ENCODE measurements at places on chromosomes 11 and 22.

DNA sequence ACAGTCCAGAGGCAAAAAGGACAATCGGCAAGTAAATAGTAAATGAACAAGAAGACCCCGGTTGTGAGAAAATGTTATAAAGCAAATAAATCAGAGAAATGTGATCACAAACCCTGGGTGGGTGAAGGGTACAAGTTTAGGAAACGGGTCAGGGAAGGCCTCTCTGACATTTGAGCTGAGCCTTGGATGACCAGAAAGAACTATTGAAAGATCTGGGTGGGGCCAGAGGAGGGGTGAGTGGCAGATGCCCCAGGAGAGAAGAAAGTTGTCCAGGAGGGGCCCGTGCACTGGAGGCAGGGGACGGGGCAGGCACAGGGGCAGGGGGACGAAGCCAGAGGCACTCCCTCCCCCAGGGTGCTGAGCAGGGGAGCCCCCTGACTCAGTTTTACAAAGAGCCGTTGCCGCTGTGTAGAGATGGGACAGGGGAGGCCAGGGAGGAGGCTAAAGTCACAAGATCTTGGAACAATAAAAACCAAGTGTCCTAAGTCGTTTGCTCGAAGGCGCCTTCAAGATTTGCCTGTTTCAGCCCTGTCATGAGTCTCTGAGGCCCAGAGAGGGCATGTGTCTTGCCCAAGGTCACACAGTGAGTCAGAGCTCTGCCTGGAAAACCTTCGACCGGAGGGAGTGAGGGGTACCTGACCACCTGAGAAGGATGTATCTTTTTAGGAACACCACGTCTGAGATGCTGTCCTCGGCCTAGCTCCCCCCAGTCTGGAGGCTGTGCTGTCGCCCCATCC, 10.8 kb upstream of the PDGFB start:
- no peak for DNase-seq

GRCh38 chr11:113505541-113506375, 30.6 kb upstream of the DRD2 start:
- no peak for DNase-seq

DNA sequence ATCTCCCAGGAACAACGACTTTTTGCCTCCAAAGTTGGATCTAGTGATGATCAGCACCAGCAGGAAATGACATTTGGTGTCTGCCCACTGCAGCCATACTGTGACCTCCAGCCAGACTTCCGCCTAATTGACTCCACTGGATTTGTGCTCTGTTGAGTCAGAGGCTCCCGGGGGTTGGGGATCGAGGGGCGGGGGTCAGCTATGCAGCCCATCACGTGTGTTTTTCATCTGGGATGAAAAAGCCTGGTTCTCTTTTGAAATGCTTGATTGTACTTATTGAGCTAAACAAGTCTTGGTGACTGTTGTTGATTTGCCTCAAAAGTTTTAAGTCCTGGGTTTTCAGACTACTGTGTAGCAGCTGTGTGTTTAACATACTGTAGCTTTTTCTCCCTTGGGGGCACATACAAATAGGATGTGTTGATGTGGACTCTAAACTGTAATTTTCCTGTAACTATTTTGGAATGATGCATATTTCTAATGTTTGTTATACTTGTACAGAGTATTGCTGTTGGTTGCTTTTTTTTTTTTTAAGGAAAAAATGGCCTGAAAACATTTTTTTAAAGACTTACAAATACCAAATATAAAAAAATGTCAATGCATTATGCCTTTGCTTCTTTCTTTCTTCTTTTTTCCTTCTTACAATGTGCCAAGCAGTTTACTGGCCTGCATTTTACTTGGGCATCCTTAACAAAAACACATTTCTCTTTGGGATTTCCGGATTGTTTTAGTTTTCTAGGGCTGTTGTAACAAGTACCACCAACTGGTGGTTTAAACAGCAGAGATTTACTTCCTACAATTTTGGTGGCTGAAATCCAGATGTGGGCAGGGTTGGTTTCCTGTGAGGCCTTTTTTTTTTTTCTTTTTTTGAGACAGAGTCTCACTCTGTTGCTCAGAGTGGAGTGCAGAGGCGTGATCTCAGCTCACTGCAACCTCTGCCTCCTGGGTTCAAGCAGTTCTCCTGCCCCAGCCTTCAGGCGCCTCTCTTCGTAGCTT, 46.1 kb upstream of the OR4B1 start:
- no peak for DNase-seq

DNA sequence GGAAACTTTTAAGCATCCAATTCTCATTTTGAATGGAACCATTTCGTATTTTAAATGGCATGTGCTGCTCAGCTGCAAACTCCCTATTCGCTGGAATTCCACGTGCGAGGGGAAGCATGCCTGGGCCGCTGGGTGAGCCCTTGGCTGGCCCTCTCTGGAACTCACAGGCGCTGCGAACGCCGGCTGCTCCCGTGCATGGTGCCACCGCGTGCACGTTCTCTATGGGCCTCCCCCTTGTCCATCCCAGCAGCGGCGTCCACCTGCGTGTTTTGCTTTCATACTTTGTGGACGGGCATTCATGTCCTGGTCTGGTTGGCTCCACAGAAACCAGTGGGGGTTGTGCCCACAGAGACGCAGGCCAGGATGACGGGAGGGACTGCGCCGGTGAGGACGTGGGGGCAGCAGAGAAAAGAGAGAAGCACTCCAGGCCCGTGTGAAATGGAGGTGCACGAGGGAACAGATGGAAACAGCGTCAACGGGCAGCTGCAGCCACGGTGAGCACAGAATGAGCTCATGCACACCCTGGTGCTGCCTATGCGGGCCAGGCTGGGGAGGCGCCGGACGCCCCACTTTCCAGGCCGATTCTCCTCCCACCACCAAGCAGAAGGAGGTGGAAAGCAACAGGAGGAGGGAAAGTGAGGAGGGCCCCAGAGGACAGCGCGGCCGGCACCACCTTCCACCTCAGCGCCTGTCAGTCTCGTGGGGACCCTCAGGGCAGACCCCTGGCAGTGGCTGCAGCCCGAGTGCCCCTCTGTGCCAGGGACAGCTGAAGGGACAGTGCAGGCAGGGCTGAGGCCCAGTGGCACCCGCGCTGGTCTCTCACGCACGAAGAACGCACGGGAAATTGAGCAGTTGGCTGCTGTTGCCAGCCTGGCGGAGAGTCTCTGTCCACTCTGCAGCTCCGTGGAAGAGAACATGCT, 29.1 kb downstream of the TOLLIP start:
- DNase-seq, result no peak

DNA sequence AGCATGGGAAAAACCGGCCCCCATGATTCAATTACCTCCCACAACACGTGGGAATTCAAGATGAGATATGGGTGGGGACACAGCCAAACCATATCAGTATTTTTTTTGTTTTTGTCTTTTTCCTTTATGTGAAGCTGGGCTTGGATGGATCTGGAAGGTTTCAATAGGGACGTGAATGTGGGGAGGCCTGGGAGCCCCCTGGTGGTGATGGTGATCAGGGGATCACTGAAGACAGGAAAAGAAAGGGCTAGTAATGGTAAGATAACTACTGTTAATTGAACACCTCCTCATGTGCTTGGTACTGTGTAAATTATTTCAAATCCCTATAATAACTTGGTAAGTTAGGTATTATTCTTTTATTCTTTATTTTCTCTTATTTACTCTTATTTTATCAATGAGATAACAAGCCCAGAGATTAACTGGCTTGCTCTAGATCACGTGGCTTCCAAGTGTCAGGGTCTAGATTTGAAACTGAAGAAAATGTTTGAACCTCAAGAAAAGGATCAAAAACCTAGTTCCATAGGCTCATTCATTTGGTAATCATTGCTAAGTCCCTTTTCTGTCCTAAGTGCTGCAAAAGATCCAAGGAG, 364.2 kb downstream of the TENM4 start:
- no peak for DNase-seq

DNA sequence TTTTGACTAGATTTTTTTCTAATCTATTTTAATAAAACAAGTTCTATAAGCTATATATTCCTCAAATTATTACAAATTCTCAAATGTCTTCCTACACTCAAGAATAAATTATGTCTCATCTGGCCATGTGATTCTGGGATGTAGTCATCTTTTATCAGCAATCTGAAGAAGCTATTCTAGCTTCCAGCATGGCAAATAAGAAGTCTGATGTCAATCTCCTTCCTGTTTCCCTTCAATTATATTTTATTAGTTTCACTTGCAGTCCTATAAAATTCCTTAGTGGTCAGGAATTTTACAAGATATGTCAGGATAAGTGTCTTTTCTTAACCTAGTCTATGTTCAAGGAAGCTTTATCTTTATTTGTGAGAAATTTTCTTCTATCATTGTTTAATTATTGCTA, 10.4 kb upstream of the ANO3 start:
- DNase-seq, result no peak
